ENCODE measurements at places on chromosomes 2 and 18.

DNA sequence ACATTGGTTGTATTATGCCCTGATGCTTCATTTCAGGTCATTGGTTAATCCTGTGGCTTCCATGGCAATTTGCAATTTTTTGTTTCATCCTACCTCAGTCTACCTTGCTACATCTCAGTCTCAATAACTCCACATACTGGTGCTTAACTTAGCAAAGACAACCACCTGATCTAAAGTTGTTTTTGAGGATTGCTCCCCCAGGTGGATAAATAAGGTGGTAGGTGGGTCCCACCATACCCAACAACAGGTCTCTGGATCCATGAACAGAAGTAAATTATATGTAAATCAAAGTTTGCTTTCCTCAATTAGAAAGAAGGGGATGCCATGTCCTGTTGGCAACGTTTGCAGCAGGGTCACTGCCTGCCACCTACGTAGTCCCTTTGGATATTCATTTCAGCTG, 7.0 kb downstream of the XIRP2 start:
- no peak for DNase-seq

- no peak for DNase-seq
Measured at GRCh38 chr2:205739620-205740019, 57.3 kb downstream of the NRP2 start.

DNA sequence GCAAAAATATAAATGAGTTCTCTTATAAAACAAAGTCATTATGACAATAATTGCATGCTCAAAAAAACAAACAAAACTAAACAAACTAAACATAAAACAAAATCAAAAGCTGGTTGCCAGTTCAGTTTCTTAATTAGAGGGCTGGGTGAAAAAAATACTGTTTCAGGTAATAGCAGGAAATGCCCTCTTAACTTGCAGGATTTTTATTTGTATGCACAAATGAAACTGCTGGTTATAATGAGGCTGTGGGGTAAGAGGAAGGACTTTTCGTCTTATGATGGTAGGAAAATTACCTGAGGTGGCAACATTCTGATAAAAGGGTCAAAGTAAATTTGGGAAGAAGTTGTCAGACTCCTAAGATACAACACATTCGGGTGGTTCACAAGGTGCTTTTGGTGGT, 21.5 kb upstream of the CDKL4 start:
- no peak for DNase-seq

DNA sequence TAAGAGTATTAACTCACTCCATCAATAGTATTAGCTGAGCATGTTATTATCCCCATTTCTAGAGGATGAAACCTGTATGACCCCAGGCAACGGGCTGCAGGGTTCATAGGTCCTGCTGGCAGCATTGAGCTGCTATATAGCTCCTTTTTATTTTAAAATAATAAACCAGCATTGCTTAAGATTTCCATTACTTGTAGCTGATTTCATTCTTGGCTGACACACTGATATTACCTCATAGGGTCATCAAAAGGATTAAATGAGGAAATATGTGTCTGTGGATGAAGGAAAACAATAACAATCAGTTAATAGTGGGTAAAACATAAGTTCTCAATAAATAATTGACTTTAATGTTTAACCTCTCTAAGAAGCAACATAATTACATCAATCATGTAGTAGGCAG, 48.3 kb upstream of the NRP2 start:
- DNase-seq, result no peak

- no peak for DNase-seq
Measured at GRCh38 chr2:5980450-5981190, 288.4 kb downstream of the SOX11 start.

GRCh38 chr18:37674570-37674969, 109.0 kb upstream of the CELF4 start:
- DNase-seq, result no peak

DNA sequence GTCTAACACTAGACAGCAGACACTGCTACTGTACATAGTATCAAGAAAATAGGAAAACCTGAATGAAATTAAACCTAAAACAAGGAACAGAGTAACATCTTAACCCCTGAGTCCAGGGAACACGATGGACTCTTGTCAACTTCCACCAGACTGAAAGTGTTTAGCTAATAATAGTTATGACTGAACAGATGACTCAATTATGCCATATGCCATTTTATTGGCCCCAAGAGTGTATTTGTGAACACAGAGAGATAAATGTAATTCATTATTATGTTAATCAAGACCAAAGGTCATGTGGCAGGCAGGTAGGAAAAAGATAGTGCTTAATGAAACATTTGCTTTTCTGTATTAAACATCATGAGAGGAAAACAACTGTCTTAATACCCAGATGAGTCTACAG, 58.0 kb downstream of the NYAP2 start:
- no peak for DNase-seq

DNA sequence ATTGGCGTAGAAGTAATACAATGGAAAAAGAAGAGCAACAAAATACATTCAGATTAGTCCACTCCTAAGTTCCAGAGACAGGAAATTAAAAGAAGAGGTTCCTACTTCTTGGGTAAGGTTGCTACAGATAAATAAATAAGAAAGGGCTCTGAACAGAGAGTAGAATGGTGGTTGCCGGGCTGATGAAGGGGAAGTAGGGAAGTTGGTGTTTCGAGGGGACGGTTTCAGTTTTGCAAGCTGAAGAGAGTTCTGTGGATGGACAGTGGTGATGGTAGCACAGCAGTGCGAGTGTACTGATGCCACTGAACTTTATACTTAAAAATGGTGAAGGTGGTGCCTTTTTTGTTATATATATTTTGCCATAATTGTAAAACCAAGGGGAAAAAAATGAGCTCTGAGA, 48.2 kb downstream of the CABYR start:
- no peak for DNase-seq

GRCh38 chr2:18387441-18388206, 172.8 kb downstream of the RDH14 start:
- peak; percentile 88 for DNase-seq

DNA sequence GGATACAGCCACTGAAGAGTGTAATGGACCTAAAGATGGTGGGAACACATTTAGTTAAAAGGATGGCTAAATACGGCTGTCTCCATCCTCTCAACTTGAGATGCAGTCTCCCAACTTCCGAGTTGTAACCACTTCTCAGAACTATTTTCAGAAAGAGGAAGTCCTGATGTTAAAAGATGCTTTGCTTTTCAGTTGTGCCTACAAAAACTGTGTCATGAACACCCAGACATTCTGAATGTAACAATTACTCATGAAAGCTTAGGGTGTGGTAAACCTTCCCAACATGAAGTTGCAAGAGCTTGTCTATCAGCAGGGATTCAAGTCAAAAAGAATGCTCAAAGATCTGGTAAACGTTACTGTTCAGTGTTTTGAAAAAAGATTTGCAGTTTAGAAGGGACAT, 147.9 kb downstream of the DOCK10 start:
- no peak for DNase-seq

- DNase-seq, result peak; percentile 74
Measured at GRCh38 chr2:64730551-64731262, 77.0 kb upstream of the SERTAD2 start.

- peak; percentile 78 for DNase-seq
Measured at GRCh38 chr2:68653538-68653982, 10.2 kb downstream of the PROKR1 start.

- no peak for DNase-seq
Measured at GRCh38 chr2:29082804-29083495, 8.6 kb upstream of the PCARE start.

GRCh38 chr2:120392923-120393322, 47.0 kb downstream of the INHBB start:
- DNase-seq, result peak; percentile 1

- no peak for DNase-seq
Measured at GRCh38 chr2:112010751-112011150, 44.3 kb upstream of the TMEM87B start.

DNA sequence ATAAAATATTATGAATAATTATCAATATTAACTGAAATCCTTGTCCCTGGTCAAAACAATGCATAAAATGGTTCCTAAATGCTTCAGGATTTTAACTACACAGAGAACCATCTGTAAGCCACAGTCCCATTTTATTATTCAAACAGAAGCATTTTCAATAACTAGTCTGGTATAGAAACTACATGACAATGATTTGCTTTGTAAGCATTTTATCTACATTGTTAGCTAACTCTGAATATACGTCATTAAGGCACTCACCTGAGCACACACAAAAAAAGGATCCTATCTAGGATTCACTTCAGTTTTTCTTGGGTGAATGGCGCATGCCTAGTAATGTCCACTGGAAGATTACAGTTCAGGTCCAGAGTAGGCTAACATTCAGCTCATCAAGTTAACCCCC, 22.8 kb downstream of the EPB41L3 start:
- no peak for DNase-seq

- DNase-seq, result no peak
Measured at GRCh38 chr18:484749-485464, 15.6 kb downstream of the COLEC12 start.

GRCh38 chr2:65130664-65131175, 814 bp upstream of the RAB1A start:
- DNase-seq, result no peak

DNA sequence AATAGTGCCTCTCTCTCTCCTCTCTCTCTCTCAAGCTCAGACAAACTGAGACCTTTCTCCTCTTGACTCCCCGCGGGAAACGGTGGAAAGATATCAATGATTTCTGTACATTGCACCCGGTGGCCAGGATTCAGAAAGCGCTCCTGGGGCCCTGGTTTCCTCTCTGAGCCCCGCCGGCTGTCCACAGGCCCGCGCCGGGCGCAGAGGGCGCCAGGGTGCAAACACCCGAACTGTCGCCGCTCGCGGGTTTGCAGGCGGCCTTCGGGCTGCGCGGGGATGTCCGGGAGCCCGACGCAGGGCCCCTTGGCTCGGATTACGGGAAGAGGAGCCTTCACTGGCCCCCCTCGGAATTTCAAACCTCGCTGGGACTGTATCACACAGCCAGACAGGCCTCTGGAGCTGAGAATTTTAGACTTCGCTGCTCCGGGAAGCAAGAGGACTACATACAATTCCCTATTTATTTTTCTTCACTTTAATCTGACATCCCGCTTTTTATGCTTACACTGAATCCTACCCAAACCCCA, 5.2 kb upstream of the EN1 start:
- no peak for DNase-seq

GRCh38 chr2:75788902-75789301, 78.2 kb upstream of the GCFC2 start:
- DNase-seq, result no peak

GRCh38 chr2:11749646-11750349, 3.4 kb downstream of the LPIN1 start:
- no peak for DNase-seq

GRCh38 chr2:165443511-165443910, 26.0 kb upstream of the CSRNP3 start:
- DNase-seq, result no peak
